Muscle of leg (tissue), 16 donors: ENCODE measurements at places on chromosomes 12 and 14.

- H3K36me3 ChIP-seq, result no peaks in the 10 kb centered on the region
- no peak for DNase-seq
- H3K27me3 ChIP-seq, result peaks cover 64% of the 10 kb centered on the region
- peaks cover 21% of the 10 kb centered on the region for H3K4me1 ChIP-seq
- peak overlapping the region; percentile 17 for H3K4me3 ChIP-seq
- no peak overlapping the region for H3K27ac ChIP-seq
Measured at GRCh38 chr14:102923201-102923924, 900 bp downstream of the AMN start.

GRCh38 chr12:18753481-18754123, 15.7 kb downstream of the CAPZA3 start:
- H3K27ac ChIP-seq, result no peak overlapping the region
- H3K27me3 ChIP-seq, result no peaks in the 10 kb centered on the region
- H3K36me3 ChIP-seq, result no peaks in the 10 kb centered on the region
- H3K4me1 ChIP-seq, result peaks cover 6% of the 10 kb centered on the region

DNA sequence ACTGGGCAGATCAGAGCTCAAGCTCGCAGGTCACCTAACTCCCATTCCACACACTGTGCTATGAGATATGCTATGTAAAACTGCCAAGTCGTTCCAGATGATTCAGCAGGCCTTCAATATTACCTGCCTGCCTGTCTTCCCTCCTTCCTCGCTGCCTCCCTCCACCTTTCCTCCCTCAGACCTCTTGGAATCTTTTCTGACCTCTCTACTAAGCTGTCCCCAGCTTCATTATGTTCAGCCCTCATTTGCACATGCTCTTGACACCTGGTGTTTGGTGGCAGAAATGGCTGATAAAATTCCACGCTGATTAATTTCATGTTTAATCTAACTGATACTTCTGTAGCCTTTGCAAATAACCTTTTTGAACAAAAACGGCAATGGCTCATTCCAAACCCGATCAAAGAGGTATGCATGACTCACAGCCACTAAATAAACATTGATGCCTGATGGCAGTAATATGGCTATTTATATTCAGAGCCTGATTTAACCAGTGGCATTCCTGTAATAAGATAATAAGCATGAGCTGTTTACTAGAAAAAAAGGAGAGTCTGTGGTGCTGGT, 130.8 kb upstream of the EGLN3 start:
- H3K27me3 ChIP-seq, result no peaks in the 10 kb centered on the region
- peaks cover 4% of the 10 kb centered on the region for H3K4me1 ChIP-seq
- no peak for DNase-seq
- no peak overlapping the region for H3K4me3 ChIP-seq
- no peaks in the 10 kb centered on the region for H3K36me3 ChIP-seq

DNA sequence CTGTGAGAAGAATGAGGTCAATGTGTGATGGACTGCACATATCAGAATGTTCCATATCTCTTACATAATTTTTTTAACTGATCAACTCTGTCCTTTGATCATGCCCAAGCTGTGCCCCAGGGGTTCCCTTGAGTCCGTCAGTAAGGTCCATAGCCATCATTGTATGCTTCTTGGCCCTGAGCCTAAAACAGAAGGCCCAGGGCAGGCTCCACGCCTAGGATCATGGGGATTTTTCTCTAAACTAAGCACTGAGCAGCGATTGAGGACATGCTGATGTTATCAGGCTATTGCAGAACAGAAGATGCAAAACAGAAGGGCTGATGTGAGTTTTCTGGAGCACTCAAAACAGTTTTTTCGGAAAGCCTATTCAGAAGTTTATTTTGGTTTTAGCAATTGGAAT, 20.9 kb downstream of the RNASE9 start:
- no peak overlapping the region for H3K27ac ChIP-seq
- DNase-seq, result no peak
- no peak overlapping the region for H3K4me3 ChIP-seq
- no peaks in the 10 kb centered on the region for H3K4me1 ChIP-seq

GRCh38 chr14:56952766-56953473, 142.6 kb upstream of the OTX2 start:
- no peaks in the 10 kb centered on the region for H3K4me1 ChIP-seq
- H3K27me3 ChIP-seq, result no peaks in the 10 kb centered on the region
- no peaks in the 10 kb centered on the region for H3K36me3 ChIP-seq
- no peak overlapping the region for H3K27ac ChIP-seq
